ENCODE measurements at places on chromosomes 2 and 18.

GRCh38 chr18:63016270-63016669, 300.9 kb downstream of the PHLPP1 start:
- DNase-seq = peak; percentile 55

DNA sequence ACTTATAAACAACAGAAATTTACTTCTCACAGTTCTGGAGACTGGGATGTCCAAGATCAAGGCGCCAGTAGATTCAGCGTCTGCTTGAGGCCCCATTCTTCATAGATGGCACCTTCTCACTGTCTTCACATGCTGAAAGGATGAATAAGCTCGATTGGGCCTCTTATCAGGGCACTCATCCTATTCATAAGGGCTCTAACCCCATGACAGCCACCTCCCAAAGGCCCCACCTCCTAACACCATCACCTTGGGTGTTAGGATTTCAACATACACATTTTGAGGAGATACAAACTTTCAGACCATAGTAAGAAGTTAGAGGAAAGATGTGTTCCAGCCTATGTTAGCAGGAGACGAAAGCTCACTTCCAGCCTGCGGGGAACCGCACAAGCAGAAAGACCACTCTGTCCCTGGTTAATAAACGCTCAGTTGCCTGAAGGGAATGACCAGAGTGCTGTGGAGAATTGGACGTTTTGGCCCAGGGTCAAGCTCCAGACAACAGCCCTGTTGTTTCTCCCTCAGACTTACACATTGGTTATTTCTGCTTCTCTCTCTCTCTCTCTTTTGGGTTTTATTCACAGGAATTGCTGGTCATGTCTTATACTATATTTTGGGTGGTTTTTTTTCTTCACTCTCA, 90.3 kb downstream of the MAPRE2 start:
- DNase-seq = no peak

DNA sequence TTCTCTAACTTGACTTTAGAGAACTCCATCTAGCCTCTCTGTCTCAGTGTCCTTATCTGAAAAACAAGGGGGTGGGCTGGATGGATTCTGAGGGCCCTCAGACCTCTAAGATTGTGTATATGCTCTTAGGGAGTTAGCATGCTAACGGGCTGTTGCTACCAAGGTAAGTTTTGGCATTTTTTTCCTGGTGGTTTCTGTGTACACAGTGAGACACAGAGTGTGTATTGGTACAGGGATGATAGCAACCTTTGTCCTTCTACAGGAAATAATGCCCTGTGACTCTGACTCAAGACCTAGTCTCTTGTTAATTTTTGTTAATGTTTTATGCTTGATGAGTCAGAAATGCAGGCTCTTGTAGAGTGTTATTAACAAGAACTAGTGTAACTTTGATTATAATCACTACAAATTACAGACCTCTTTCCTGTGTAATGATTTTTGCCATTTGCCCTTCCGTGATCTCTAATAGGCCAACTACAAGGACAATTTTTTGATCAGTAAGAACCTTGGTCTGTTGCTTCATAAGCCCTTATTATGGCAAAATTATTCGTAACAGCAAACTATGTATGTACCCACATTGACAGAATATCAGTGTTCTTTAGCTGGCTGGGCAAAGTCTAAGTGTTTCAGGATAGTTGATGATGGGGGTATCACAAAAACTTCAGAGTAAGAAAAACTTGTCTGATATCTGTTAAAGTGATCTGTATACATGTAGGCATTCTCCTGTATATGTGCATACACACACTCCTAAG, 89.7 kb downstream of the SPTBN1 start:
- peak; percentile 89 for DNase-seq

DNA sequence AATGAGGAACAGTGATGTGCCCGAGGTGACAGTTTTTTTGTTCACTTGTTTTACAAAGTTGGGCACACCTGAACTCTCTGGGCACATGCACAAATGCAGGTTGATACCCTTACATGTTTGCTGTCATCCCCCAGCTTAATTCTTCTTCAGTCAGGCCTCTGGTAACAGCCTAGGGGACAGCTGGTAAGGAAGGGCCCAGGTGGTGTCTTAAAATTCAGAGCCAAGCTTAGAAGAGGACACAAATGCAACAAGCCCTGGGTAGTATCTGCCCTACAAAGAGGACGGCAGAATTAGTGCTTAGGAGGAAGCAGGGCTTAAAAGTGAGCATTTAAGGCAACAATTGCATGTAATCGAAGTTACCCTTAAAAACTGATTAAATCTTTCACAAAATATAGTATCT, 171.9 kb upstream of the ACAA2 start:
- no peak for DNase-seq

GRCh38 chr2:24163601-24164000, 11.3 kb upstream of the FAM228A start:
- no peak for DNase-seq

GRCh38 chr2:203707530-203707929, 1.1 kb downstream of the CD28 start:
- DNase-seq = no peak

GRCh38 chr18:79484661-79485621, 89.2 kb downstream of the NFATC1 start:
- DNase-seq = peak; percentile 4

GRCh38 chr18:53952700-53953099, 271.8 kb downstream of the MBD2 start:
- DNase-seq = no peak

GRCh38 chr18:52499644-52500043, 159.6 kb downstream of the DCC start:
- DNase-seq = peak; percentile 37
